ENCODE measurements at places on chromosomes 3 and 15.

DNA sequence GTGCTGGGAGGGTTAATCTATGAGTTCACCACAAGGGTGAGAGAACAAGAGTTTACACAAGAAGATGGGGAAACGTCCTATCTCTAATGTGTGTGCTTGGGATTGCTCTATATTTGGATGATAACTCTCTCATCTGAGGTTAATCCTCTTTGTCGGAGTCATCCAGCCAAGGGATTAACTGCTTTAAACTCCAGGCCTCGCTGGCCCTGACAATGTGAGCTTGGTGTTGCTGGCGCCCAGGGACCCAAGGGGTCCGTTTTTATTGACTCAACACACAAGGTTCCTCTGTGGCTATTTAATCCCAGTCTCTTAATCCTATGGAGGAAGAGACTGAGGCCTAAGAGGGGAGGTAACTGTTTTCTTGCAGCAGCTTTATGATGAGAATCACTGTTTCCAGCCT lies 14.2 kb downstream of the SV2B start:
- no peak for DNase-seq

GRCh38 chr15:45863881-45864580 lies 229.2 kb downstream of the SQOR start:
- DNase-seq = no peak

- no peak for DNase-seq
Observed at GRCh38 chr3:44825264-44825925, 36.3 kb upstream of the TMEM42 start.

DNA sequence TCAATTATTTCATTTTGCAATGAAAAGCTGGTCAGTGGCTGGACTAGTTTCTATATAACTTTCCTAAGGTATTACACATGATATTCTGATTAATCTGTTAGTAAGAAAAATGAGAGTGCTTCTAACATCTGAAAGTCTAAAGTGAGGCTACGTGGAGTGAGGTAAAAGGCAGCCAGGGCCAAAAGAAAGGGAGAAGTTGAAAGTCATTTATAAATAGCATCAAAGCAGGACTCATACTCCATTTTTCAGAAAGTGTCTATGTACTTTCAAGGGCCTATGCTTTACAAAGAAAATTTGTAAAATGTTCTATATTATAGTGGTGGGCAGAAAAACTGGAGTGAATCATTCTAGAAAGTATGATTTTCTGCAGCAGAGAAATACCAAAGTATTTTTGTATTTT lies 80.0 kb downstream of the CSNK1G1 start:
- DNase-seq = no peak

- DNase-seq = no peak
Observed at GRCh38 chr3:34106379-34106778, 307.9 kb downstream of the PDCD6IP start.

DNA sequence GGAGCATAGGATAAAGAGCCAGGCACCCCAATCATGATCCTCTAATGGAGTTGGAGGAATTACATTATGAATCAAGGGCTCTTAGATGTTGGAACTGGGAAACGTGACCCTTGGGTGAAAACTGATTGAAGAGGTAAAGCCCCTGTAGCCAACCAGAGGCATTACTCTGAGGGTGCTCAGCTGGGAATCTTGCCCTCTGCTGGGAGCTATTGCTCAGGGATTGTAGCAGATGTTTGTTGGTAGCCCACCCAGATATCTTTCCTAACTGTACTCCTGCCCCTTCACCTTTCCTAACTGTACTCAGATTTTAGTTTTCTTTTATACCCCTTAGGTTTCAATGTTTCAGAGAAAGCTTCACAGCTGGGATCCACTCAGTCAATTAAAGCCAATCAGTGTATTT lies 74.2 kb downstream of the RARB start:
- DNase-seq = no peak

GRCh38 chr15:27679731-27680471 lies 419.2 kb downstream of the OCA2 start:
- no peak for DNase-seq

- DNase-seq = no peak
Observed at GRCh38 chr15:82739086-82739485, 29.4 kb upstream of the AP3B2 start.

DNA sequence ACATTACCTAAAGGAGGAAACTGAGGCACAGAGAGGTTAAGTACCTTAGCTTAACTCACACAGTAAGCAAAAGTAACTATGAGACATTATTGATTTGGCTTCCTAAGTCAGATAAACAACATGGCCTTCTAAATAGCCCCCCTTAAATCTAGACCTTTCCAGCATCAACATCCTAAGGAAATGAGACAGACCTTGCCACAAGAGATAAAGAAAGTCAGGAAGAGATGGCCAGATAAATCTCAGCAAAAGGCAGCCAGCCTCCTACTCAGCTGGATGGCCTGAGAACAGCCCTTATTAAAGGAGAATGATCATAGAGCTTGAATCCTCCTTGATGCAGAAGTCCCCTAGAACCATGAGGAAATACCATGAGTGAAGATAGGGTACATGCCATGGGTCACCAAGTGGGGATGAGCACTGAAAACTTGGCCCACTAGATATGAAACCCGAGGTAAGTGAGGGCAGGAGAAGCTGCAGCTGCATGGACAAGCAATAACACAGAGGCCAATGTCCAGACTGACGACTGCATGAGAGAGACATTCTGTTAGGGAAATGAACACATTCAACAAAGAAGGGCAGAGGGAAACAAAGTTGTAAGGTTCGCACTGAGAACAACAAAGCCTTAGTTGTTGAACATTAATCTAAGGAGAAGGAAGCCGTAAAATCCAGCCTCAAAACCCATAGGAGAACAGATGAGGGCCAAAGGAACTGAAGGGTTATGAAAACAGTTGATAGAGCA lies 69.6 kb downstream of the ZIC4 start:
- DNase-seq = no peak

DNA sequence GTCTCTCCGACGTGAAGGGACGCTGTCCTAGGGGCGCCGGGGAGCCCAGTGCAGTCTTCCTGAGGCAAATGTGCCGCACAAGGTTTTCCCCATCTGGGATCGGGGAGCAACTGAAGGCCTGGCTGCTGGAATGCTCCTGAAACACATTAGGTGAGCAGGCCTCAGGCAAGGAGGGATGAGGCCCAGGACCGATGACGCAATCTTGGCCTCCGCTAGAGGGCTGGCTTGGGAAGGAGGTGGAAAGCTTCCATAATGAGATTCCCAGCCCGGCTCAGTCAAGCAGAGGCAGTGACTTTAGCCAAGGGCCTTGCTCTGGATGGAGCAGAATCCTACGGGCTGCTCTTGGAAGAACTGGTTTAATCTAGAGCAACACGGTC lies 50.8 kb downstream of the CPN2 start:
- no peak for DNase-seq

DNA sequence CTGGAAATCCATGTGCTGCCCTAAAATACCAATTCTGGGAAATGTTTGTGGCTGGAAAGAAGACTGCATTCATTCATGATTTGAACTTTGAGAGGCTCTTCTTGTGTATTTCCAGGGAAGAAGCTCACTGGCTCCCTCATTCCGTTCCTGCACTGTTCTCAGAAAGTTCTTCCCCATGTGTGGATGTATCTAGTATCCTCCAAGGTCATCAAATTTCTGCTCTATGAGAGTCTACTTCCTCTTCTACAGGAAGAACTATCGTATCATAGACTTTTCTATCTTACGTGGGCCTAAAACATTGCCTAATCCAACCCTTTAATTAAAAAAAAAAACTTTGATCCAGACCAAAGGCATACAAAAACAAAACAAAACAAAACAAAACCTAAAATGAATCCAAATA lies 2.9 kb downstream of the CCR3 start:
- DNase-seq = no peak

DNA sequence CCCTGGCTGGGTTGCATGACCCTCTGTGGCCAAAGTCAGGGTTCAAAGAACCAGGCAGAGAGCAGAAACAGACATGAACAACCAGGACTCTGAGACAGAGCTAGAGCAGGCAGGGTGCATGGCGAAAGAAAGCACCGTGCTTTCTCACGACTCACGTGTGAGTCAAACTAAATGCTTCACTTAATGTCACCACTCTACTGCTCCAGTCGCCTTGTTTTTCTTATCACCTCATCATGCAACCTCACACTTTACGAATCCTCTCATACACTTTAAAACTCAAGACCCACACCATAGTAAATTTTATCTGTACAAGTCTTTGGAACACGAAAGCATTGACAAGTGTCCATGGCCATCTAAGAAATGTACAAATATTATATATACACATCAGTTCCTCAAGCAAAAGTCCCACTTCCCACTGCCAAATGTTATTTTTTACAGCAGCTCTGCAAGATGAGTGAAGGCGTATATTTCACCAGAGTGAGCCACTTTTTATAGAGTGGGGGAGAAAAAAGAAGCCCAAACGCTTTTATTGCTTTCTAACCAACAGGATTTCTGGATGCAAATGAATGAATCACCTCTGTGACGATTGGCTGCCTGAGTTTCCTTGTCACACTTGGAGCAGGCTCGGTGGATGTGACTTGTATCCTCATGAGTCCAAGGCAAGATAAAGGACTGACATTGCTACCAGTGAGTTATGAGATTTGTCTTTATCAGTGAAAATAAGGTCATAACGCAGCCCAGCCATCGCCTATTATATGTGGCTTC lies 16.0 kb upstream of the MEGF11 start:
- DNase-seq = no peak

DNA sequence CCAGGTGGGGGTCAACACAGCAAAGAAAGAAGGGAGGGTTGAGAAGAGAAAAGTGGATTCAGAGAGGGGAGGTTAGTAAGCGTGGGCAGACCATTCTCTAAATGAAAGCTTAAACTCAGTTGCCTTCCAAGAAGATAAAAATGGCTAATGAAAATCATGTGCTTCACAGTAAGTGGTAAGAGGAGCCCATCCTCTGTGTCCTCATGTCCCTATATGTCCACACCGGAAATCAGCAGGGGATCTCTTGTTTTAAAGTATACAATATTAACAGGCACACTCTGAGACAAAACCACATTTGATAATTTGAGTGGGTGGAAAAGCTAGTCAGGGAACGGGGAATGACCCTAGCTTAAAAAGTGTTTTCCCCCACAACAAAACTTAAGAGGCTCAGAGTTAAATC lies 4.4 kb upstream of the FOXP1 start:
- no peak for DNase-seq

GRCh38 chr15:57927091-57927631 lies 138.3 kb downstream of the ALDH1A2 start:
- no peak for DNase-seq

- DNase-seq = no peak
Observed at GRCh38 chr3:137010137-137010536, 52.4 kb downstream of the IL20RB start.

DNA sequence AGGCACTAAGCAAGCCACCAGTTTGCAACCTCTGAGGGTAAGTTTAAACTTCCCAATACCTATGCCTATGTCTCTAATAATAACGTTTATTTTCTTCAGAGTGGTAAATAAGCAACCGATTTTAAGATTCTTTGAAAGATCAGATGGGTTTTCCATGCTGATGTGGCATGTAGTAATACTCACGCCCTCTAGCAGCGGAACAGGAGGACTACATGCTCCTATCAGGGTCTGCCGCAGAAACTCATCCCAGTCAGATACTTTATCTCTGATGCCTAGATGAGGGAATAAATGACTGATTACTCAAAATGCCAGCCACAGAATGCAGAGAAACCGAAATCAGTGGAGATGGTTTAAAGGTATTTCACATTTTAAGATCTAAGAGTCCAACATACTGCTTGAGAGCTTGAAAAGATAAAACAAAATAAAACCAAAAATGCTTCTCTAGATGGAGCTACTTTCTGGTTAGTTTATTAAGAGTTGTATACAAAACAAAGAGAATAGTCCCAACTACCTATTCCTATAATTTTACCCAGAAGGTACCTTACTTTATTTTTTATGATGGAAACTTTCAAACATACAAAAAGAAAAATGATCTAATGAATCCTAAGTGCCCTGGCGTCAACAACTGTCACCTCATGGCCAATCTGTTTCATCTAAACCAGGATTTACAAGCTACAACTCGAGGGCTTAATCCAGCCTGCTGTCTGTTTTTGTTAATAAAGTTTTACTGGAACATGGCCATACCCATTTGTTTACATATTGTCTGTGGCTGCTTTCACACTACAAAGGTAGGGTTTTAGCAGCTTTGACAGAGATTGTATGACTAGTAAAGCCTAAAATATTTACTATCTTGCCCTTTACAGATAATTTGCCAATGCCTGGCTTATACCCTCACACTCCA lies 37.5 kb upstream of the STIMATE start:
- DNase-seq = peak; percentile 40

DNA sequence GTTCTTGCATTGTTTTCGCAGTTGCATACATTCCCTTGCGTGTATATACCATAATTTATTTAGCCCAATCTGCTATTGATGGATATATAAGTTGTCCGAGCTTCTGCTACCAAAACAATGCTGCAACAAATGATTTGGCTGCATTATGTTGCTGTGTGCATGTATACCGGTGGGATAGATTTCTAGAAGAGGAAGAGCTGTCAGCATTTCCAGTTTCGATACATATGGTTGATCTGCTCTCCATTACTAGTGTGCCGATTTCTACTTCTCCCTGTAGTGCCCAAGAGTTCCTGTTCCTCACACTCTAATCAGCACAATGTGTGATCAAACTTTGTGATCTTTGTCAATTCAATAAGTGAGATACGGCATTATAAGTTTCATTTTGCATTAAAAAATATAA lies 92.8 kb upstream of the NMNAT3 start:
- no peak for DNase-seq

DNA sequence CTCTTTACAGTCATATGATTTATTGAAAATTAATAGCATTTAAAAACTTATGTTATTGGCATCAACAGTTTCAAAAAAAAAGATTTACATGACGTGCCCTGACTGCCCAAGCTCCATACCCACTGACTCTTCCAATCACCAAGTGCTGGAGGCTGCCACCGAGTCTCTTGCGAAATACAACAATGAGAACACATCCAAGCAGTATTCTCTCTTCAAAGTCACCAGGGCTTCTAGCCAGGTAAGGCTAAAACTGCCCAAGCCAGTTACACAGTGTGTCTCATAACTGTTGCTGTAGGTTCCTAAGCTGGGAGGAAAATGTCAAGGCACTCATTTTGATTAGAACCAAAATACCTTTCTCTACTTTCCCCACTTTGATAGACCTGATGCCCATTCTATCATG lies 4.5 kb downstream of the FETUB start:
- DNase-seq = no peak

- DNase-seq = no peak
Observed at GRCh38 chr3:128385080-128385832, 81.4 kb downstream of the DNAJB8 start.

DNA sequence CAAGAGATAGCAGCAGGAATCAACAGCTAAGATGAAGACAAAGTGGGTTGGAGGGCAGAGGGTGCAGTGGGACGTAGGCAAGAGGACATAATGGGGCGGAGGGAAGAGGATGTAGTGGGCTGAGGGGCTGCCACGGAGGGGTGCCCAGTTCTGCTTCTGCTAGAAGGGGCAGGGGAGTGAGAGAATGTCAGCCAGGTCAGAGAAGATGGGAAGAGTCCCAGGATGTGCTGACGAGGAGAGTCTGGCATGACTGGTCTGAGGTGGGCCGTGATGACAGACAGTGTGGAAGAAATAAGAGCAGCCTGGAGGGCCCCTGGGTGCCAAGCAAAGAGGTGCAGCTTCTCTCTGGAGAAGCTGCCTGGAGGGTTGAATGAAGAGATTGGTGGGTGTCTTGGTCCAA lies 4.0 kb downstream of the SPSB4 start:
- no peak for DNase-seq

Measured in stimulated activated CD4-positive, alpha-beta T cell treated with anti-CD3 and anti-CD28 coated beads, TNF-alpha, amount 100 ng/mL, for 24 hours (primary cell).